ENCODE measurements at places on chromosomes 6 and 20. TPM values are rescaled to one million over a fixed set of nuclear protein-coding genes. Genes with fewer than 3 reads are reported as not detected.

DNA sequence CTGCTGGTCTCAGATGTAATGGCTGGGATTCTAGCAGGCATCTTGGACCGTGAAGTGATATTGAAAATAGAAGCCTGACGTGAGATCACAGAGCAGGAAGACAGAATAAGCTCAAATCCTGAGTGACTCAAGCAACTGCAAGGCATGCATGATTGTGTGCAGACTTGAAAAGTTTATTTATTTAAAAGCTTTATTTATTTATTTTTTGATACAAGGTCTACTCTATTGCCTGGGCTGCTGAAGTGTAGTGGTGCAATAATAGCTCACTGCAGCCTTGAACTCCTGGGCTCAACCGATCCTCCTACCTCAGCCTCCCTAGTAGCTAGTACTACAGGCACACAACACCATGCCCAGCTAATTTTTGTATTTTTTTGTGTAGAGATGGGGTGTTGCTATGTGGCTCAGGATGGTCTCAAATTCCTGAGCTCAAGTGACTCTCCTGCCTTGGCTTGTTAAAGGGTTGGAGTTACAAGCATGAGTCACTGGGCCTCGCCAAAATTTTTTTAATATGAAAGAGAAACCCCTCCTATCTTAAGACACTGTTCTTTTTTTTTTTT is 40.1 kb upstream of the RNF144B start:
- DNase-seq = no peak

DNA sequence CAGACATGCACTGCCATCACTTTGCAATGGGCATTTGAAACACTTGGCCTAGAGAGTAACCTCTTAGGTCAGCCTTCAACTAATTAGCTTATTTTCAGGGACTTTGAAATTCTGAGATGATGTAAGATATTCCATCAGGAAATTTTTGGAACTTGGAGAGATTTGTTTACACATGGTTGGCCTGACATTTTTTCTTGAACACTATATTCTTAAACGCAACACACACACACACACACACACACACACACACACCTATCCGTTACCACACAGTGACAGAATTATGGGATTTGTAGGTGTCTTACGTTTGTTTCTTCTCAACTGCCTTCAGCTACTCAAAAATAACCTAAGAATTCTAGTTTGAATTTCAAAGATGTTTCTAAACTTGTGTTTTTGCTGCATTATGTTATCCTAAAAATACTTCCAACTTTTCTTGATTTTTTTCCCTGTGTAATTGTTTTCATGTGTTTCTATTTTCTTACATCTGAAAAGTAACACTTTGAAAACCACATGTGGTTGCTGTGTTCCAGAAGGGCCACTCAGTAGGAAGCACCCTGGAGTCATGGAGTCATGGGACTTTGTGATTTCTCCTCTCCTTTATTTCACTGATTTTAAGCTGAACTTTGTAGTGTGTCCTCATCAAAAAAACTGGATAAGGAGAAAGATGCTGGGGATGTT is 31.9 kb downstream of the MARCKS start:
- no peak for DNase-seq

- DNase-seq = no peak
These were observed 772.8 kb upstream of the MAN1A1 start for GRCh38 chr6:120122401-120122800.

DNA sequence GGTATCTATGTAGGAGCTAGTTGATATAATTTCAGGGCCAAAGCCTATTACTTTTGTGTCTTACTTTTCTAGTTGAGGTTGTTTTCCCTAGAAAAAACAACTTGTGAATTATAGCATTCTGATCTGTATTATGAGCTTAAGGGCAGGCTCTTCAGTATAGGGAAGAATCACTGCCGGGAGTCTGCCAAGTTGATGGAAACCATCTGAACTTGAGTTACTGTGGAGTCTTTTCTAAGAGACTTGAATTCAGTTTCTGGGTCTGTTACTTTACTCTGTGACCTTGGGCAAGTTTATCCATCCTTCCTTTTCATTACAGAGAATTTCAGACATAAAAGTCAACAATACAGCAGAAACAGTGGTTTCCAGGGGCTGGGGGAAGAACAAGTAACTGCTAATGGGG is 2.1 kb upstream of the CASS4 start:
- DNase-seq = no peak

DNA sequence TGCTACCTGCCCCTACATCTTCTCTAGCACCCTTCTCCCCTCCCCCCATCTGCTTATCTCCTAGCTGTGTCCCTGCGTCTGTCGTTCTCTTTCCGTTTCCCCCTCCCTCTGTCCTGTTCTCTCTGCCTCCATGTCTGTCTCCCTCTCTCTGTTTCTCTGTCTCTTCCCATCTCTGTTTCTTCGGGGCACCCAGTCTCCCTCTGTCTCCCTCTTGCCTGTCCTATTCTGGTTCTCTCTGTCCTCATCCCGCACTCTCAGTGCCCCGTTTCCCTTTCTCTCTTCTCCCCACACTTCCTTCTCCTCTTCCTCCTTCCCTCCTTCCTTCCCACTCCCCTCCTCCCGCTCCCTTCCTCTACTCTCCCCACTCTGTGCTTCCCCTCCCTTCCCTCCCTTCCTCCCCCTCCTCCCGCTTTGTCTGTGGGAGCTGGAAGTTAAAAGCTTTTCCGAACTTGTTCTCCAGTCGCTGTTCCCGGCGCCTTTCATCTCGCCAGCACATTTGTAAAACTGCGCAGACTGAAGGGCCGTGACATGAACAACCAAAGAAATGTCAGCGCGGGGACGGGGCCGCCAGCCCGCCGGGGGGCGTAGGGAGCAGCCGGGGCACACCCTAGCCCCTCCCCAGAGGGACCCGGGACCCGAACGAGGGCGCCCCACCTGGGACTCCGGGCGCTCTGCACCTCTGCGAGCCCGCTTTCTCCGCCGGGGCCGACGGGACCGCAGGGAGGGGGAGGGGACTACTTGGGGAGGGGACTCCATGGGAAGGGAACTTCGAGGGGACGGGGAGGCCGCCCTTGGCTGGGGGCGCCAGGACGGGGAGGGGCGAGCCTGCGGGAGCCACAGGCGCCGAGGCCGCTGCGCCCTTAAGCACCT is 4.0 kb upstream of the CDH22 start:
- DNase-seq = no peak

GRCh38 chr6:51959744-51960383 is 127.5 kb downstream of the PKHD1 start:
- DNase-seq = no peak

- DNase-seq = peak; percentile 73
These were observed 40.8 kb upstream of the ZNFX1 start for GRCh38 chr20:49318430-49319207.

DNA sequence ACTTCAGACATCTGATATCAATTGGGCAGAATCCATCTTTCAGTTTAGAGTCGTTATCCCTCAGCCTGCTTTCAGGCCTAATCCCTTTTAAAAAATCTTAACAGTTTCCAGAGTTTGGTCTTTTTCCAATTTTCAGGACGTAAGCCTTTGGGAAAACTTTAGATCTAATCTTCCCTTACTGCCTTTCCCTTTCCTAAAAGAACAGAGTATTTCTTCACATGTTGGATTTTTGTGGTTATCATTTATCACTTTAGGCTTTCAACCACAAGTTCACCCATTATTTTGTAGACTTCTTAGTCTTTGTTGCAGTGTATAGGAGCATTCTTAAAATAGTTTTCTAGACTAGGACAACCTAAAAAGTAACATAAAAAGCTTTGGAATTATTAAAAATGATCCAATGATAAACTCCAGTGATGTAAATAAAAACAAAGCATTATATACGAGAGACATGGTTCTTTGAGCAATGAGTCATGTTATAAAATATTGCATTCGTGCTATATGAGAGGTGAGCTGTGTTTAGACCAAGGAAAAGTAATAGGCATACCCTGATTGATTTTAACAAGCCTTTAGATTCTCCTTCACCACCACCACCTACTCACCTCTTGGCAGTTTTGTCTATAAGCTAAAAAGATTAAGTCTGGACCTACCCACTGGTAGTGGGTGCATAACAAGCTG is 90.4 kb upstream of the MCHR2 start:
- DNase-seq = no peak

GRCh38 chr6:169779092-169779815 is 27.8 kb downstream of the ERMARD start:
- DNase-seq = no peak

GRCh38 chr20:37418591-37419109 is 72.7 kb downstream of the SRC start:
- DNase-seq = no peak

- no peak for DNase-seq
These were observed 787 bp upstream of the CARMIL1 start for GRCh38 chr6:25278261-25278913.

GRCh38 chr6:149451376-149452036 is 33.3 kb downstream of the ZC3H12D start:
- peak; percentile 78 for DNase-seq

DNA sequence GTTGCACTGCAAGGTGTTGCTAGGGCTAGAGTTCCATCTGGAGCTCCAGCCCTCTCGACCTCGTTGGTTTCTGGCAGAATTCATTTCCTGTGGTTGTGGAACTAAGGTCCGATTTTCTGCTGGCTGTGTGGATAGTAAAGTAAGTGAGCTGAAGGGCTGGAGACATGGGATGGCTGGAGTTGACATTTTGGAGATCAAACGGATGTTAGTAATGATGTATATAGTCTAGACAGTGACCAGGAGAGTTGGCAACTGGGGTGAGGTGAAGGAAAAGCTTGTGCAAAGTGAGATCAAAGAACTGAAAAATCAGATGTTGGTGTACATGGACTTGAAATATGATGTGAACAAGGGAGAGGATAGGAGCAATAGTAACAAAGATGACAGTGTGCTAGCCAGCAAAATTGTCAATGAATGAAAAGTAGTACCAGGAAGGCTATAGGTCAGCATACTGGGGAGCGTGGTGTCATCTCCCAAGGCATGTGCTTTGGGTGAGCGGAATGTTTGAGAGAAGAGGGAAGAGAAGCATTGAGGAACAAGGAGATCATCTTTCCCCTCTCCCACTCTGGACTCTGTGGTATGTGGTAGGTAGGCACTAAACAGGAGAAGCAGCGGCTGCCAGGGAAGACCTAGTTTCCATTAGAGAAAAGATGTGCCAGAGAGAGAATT is 7.8 kb downstream of the QRSL1 start:
- DNase-seq = no peak

- DNase-seq = no peak
These were observed 114.3 kb downstream of the DST start for GRCh38 chr6:56528412-56528841.

GRCh38 chr6:110738899-110739365 is 76.3 kb downstream of the CDK19 start:
- no peak for DNase-seq

DNA sequence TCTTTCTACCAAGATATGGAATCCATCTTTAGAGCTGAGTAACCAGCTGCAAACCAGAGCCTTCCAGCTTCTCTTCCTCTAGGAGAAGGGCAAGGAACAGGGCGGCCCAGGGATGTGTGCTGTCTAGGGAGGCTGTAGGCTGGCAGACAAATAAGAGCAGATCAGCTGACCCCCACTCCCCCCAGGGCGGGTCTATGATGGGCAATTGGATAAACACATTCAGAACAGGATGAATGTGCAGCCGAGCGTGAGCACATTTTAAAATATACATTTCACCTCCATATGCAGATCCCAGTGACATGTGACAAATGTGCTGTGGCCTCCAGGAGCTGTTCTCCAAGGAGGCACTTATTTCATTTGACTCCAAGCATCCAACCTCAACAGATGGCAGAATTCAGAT is 580.1 kb downstream of the PTPRT start:
- DNase-seq = no peak

DNA sequence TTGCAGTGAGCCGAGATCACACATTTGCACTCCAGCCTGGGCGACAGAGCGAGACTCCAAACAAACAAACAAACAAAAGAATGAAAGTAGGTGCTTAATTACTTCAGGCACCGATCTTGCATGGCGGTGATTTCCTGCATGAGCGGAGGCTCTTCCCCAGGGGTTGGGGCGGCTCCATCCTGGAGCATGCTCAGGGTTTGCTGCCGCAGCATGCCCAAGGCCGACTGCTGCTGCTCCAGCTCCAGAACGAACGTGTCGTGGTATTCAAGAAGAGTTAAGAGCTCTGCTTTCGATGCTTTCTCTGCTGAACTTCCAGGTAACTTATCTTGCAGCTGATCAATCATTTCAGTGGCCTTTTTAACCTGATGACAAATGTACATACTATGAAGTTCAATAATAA is 313.8 kb downstream of the SYNE1 start:
- DNase-seq = no peak

- DNase-seq = no peak
These were observed 158.8 kb downstream of the DST start for GRCh38 chr6:56483929-56484328.

GRCh38 chr6:5276581-5276980 is 15.3 kb downstream of the FARS2 start:
- no peak for DNase-seq

DNA sequence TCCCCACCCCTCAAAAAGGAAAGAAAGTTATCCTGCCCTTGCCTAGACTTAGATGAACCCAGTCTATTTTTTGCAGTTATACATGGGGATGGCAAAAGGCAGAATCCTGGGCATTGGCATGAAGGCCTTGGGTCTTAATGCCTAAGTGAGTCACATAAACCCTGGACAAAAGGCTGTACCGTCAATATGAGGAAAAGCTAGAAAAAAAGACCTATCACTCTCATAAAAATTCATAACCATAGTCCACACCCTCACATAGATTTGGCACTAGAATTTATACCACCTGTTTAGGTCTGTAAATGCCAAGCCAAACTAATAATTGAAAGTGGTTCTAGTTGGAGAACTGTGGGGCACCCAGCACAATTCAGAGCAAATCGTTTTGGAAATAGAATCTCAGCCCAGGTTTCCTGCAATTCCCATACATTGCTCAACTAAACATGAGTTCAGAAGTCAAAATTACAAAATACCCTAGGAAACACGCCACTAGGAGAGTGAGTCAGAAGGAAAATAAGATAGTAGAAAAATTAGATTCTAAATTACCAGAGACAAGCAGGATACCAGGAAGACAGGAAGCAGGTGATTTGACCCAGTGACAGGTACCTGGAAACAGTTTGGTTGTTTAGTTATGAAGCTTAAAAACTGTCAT is 70.4 kb upstream of the FUCA2 start:
- no peak for DNase-seq

GRCh38 chr6:46653439-46654195 is 842 bp downstream of the SLC25A27 start:
- DNase-seq = no peak

- no peak for DNase-seq
These were observed 25.0 kb downstream of the TFAP2A start for GRCh38 chr6:10389739-10390494.

The C6orf58 gene
- not detected for total RNA-seq

The LAMP5 gene
- not detected for total RNA-seq

The TFAP2B gene
- 0.03 TPM for total RNA-seq

The OR2B6 gene
- total RNA-seq = not detected

The SLCO4A1 gene
- total RNA-seq = 15.5 TPM

The NTSR1 gene
- total RNA-seq = not detected

The DOK5 gene
- 3.0 TPM for total RNA-seq

The E2F3 gene
- total RNA-seq = 6.4 TPM

The TNNC2 gene
- not detected for total RNA-seq

The LZTS3 gene
- 19.6 TPM for total RNA-seq

The LBP gene
- total RNA-seq = 0.16 TPM

The DSTN gene
- total RNA-seq = 865 TPM

The HUS1B gene
- total RNA-seq = not detected

Data from Right ventricle myocardium inferior (tissue), 1 donor.